IPS DF 6.9 (cell line): ENCODE measurements at places on chromosomes 16 and 17.

- DNase-seq, result no peak
Observed at GRCh38 chr17:44907729-44908470, 7.4 kb downstream of the GFAP start.

GRCh38 chr17:69454051-69454450, 39.6 kb downstream of the MAP2K6 start:
- no peak for DNase-seq

GRCh38 chr17:5630434-5630833, 46.1 kb upstream of the NLRP1 start:
- no peak for DNase-seq

DNA sequence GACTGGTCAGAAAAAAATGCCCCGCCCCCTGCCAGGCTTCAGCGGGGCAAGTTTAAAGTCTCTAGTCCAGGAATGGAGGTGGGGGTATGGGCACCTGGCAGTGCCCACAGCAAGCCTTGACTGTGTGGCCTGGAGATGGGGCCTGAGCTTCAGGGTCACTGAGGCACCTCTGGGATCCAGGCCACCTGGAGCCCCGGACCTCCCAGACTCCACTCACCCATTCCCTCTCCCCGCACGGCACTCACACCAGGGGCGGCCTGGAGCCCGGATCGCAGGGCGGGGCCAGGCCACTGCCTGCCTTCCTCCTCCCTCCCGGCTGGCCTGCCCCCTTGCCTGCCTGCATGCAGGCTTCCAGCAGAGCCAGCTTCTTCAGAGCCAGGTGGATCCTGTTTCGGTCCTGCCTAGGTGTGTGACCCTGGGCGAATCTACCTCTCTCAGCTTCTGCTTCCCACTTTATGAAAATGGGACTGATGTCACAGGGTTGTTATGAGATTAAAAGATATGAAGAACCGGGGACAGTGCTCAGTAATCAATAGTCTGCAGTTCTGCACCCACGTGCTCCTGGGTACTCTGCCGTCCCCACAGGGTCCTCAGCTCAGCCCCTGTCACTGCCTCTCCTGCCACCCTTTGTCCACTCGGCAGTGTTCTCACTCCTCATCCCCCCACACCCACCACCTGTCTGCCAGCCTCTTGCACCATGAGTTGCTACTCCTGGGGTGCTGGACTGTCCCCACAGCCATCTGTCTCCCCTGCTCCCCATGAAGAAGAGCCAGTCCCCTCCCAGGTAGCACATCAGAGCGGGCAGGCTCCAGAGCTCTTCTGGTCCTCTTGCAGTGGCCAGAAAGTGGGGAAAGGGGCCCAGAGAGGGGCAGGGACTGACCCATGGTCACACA, 1.2 kb upstream of the TCAP start:
- no peak for DNase-seq

DNA sequence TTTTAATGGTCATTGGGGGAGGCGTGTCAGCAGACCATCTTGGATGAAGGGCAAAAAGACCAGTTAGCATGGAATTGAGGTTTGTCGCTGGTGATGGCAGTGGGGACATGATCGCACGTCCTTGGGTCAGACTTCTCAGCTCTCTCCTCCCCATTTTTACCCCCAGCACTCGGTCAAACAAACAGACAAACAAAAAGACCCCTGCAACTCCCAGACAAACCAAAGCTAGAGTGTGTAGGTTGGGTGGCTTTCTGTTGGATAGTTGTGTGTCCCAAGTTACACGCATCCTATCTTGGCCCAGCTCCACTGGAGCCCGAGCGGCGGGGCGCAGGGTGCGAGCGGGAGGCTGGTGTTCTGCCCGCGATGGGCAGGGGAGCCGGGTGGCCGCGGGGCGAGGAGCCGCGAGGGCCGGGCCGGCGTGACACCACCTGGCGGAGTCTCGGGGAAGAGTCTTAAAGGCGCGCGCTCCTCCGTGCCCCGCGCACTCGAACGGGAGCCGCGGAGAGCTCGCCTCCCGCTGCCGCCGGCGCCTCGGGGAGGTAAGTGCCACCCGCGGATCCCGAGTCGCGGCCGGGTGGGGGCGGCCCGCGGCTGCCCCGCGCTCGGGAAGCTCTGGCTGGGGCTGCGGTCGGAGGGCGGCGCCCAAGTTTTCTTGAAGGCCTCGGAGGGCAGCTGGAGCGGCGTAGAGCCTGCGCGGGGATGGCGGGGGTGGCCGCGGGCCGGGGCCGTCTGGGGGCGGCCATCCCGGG, 18.5 kb upstream of the NTN1 start:
- DNase-seq, result no peak
